ENCODE measurements at places on chromosomes 6 and 20. TPM values are rescaled to one million over a fixed set of nuclear protein-coding genes. Genes with fewer than 3 reads are reported as not detected.

DNA sequence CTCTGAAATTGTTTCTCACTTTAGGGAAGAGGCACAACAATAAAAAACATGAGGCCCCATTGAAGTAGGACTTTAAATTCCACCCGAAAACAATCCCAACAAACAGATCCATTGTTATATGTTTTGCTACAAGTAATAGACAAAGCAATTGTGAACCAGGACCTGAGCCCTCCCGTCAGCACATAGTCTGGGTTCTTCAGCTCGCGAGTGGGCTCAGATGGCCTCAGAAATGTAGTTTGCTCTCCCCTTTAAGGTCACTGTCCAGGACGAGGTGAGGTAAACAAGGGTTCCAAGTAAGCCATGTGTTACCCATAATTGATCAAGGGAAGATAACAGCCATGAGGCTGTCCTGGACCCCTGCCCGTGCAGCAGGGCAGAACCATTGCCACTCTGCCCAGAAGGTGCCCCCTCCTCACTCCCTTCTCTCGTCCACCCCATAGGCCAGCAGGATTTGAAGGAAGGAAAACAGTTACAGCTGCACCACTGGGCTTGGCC is 160.1 kb upstream of the QKI start:
- no peak for ATAC-seq

- no peak for ATAC-seq
Observed at GRCh38 chr20:60102665-60103210, 144.5 kb downstream of the CDH26 start.

TBX18 gene
- total RNA-seq: 1.6 TPM

DNA sequence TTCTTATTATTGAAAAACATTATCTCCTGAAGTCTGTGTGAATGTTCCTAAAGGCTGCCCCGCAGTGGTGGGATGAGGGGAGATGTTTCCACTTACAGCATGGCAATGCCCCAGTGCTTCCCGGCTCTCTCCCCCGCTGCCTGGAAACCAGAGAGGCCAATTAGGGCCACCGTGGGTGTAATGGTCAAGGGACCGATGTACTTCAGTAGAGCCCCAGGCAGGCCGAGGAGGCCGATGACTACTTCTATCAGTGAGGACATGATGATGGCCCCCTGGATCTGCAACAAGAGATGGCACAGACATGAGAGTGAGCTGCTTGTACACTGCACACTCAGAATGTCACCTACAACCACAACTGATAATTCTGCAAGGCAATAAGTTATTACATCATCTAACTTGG is 117.8 kb downstream of the SLC23A2 start:
- no peak for ATAC-seq

SSTR4 gene
- total RNA-seq: not detected

- ATAC-seq: no peak
Observed at GRCh38 chr6:24874128-24874527, 61.6 kb downstream of the RIPOR2 start.

RIPPLY2 gene
- not detected for total RNA-seq

HEY2 gene
- 1.6 TPM for total RNA-seq

DNA sequence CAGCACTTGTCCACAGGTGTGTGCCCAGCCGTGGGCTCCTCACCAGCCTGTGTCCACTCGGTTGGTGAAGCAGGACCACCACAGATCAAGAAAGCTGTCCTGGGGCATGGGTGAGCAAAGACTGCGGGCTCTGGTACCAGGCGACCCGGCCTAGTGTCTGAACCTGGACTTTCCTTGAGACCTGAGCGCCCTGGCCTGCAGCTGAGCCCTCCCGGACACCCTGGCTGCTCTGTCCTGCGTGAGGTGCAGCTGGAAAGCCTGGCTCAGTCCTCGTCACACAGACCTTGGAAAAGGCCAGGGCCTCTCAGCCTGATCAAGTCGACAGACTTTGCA is 201.2 kb upstream of the THBS2 start:
- ATAC-seq: no peak

DNA sequence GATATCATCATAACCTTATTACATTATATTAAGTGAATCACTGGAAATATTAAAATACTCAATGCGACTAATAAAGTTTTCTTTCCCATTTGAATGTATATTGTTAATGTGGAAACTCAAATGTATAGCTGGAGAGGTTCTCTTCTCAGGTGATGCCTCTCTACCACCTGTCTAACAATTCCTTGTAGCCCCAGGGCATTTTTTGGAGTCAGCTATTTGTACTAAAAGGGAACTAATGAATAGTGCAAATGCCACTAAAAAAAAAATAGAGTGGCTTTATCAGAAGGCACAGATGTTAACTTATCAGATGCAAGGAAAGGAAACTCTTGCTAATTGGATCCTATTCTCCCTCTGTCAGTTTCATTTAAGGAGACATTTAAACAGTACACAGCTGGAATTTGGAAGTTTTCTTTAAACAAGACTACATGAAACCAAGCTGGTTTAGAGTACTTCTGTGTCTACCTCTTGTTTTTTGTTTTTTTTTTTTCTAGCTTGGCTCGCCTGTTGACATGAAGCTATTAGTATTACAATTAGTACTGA is 897.0 kb upstream of the SLC35B3 start:
- ATAC-seq: no peak

DNA sequence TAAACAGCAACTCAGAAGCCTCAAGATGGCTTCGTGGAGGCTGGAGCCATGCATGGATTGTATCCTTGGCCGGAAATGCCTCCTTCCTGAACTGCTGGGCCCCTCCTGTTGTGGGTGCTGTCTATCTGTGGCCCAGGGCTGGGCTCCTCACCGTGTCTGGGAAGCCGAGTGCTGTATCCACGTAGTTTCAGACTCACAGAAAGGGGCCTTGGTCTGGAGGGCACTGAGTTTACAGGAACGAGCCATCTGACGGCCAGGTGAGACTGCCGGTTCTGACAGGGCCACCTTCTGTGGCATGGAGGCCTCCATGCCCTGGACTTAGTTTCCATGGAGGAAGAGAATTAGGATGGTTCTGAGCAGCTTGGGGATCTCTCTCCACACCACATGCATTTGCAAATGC is 142.2 kb downstream of the ERMARD start:
- ATAC-seq: no peak

GRCh38 chr20:38834868-38835267 is 29.4 kb downstream of the PPP1R16B start:
- ATAC-seq: no peak

TFAP2A gene
- 59.6 TPM for total RNA-seq

DNA sequence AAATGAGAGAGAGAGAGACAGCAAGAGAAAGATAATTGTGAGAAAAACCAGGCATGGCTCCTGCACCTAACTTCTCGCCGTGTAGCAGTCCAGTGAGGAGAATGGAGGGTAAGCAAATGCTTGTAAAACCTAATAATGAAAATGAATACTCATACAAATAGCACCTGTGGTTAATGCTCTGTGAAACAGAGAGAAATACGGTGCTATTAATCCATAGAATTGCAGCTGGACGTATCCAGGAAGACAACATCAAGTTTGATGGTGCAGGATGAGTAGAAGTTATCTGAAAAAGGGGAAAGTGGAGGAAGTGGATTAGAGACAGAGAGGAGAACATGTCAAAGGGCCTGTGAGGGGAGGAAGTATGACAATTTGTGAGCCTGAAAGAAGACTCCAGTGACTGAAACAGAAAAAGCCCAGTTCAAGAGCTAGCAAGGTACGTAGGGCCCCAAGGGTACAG is 89.4 kb upstream of the PAK5 start:
- no peak for ATAC-seq

PTCRA gene
- total RNA-seq: not detected

DNA sequence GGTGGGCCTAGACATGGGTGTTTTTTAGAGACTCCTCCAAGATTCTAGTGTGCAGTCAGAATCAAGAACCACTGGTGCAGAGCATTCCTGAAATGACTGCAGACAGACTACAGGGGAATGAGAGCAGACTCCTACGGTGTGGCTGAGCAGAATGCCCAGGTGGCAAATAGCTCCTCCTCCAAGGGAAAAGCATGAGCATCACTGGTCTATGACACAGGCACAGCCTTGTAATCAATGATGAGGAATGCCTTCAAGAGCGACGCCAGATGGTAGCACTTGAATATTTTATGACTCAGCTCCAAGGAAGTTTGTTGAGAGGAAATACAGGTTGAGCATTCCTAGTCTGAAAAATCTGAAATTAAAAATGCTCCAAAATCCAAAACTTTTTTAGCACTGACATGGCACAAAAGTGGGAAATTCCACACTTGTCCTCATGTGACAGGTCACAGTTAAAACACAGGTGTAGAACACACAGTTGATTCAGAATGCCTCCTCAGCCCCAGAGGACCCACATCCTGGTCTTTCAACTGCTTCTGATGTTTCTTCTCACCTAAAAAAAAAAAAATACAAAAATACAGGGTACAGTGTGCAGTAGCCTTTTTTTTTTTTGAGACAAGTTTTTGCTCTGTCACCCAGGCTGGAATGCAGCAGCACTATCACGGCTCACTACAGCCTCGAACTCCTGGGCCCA is 10.6 kb upstream of the FAM8A1 start:
- peak; percentile 92 for ATAC-seq

DNA sequence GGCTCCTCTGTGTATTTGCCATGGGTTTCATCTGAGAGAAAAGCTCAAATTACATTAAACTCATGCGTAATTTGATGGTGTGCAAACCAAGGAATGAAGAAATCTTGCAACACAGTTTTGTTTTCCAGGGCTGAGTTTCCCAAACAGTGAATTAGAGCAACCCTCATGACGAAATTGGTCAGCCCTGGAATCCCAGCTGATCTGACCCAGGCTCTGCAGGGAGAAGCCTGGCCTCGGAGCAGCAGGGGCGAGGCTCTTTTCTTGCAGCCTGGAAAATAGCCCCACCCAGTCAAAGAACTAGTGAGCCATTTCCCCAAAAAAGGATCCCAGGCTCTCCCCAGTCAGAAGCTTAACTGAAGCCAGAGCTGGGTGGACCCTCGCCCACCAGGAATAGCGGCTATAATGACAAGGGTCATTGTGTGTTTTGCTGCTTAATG is 107.3 kb upstream of the SNX9 start:
- ATAC-seq: no peak

DNA sequence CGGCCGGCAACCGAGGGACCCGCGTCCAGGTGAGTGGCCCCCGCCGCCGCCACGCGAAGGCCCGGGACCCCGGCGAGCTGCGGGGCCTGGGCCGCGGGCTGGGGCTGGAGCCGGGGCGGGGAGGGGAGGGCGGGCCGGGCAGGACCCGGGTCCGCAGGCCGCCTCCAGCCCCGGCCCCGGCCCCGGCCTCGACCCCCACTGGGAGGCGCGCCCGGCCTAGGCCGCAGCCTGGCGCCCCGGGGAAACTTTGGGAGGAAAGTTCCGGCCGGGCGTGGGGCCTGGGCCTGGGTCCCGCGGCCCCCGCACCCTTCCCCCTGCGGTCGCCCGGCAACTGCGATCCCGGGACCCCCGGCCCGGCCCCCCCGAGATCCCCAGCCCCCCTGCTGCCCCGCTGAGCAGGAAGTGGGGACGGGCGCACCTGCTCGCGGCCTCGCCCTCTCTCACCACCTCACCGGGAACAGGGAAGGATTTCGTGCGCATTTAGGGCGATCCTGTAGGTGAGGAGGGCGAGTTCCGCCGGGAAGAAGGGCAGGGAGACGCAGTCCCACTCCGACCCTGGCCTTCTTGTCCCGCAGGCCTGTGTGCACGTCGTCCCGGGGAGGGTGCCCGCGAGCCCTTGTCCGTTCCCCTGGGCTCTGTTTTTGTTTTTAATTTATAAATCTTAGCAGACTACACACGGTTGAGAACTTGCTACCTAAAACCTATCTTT is 402 bp downstream of the OSBPL2 start:
- peak; percentile 11 for ATAC-seq

- no peak for ATAC-seq
Observed at GRCh38 chr6:132865829-132866228, 51.5 kb downstream of the RPS12 start.

- ATAC-seq: peak; percentile 93
Observed at GRCh38 chr6:131660195-131660594, 23.1 kb downstream of the ENPP3 start.

DNA sequence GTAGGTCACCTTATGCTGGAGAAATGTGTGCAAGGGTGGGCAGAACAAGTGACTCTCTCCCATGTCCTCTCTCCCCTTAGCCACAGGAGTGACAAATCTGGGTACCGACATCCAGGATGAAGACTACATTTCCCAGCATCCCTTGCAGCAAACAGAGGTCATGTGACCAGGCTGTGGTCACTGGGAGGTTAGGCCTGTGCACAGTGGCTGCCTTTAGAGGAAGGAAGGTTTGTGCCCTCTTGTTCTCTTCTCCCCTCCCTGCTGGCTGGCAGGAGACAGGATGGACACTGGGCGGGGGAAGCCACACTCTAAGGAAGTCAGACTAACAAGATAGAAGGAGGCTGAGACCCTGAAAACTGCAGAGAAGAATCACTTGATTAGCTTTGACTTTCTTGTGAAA is 360.2 kb downstream of the PREX1 start:
- no peak for ATAC-seq

EFCAB8 gene
- total RNA-seq: 0.48 TPM

DNA sequence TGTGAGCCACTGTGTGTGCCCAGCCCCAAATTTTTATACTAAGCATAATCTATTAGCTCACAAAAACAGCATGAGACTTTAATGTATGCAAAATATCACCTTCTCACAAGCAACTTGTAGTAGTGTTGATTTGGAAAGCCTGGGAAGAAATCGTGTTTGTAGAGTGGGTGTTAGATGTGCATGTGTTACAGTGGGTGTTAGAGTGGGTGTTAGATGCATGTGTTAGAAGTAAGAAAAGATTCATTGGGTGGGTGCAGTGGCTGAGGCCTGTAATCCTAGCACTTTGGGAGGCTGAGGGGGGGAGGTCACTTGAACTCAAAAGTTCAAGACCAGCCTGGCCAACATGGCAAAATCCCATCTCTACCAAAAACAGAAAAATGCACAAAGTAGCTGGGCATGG is 6.3 kb upstream of the SCAF8 start:
- no peak for ATAC-seq

SLPI gene
- total RNA-seq: 864 TPM

DNA sequence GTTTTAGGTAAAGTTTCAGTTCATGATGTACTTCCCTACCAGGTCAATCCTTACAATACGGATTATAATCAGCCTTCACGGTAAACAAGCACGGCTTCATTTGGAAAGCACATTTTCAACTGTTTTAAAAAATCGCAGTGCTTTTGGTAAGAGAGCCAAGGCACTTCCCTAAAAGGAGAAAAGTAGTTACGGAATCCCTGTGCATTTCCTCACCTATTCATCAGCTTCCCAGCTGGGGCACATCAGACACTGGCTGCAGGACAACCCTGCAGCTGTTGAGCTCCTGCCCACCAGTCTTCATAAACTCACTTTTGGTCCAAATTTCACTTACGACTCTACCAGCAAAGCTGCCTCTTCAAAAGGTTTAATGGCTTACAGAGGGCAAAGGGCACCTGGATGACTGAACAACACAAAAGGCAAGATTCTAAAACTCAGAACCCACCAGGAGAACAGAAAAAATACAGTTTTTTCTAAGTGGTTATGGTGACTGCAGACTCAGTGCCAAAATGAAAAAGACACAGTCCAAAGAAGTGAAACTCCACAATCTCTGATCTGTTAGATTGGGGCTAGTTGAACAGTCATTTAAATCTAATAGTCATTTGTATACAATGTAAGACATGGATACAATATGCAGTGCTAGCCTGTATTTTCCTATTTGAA is 7.5 kb downstream of the SNX5 start:
- no peak for ATAC-seq
